ENCODE measurements at places on chromosomes 3 and 15. TPM values are rescaled to one million over a fixed set of nuclear protein-coding genes. Genes with fewer than 3 reads are reported as not detected.

The GOLGA6B gene
- total RNA-seq: not detected

DNA sequence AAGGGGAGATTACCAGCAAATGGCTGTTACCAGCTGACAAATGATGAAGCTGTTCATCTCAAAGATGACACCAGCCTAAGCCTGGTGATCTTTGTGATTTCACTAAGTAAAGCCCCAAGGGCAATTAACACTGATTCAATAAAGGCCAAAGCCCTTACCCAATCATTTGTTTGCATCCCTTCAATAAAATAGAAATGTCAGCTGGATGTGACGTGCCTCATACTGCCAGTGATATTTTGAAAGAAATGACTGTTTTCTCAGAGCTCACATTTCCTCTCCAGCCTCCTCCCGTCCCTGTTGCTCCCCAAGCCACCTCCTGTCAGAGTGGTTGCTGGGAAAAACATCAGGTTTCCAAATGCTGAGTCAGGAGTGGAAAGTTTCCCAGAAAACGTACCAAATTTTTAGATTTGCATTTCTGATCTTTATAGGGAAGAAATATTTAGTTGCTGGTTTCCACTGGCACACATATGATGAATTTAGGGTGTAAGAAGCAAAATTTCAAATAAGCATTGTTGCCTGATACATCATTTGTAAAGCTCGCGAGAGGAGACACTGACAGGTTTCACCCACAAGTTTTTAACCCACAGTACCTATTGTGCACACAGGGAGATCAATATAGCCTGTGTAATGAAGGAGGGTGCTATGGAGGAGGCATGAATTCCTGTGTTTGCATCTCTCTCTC is 21.0 kb downstream of the C2CD4A start:
- peaks cover 2% of the 10 kb centered on the region for H3K4me1 ChIP-seq
- no peaks in the 10 kb centered on the region for H3K36me3 ChIP-seq
- DNase-seq: peak; percentile 82
- H3K27ac ChIP-seq: peak overlapping the region; percentile 23
- H3K4me3 ChIP-seq: no peak overlapping the region

GRCh38 chr3:144771381-144771870 is 799.8 kb downstream of the DIPK2A start:
- no peaks in the 10 kb centered on the region for H3K27me3 ChIP-seq
- no peak overlapping the region for H3K4me3 ChIP-seq
- no peaks in the 10 kb centered on the region for H3K4me1 ChIP-seq
- no peaks in the 10 kb centered on the region for H3K36me3 ChIP-seq

DNA sequence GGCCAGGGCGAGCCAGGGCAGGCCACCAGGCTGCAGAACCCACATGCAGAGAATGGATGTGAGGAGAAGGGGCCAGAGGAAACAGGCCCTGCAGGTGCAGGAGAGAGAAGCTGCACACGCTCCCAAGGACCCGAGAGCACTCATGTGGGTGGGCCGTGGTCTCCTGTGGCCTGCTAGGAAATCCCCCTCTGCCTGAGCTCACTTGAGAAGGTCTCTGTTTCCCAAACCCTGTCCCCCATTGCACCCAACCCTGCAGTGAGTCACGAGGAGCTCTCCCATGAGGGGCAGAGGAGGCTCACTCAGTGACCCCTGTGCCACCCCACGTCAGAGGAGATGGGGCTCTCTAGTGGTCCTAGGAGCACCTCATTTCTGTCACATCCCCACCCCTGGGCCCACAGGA is 111.1 kb downstream of the KLF13 start:
- H3K36me3 ChIP-seq: no peaks in the 10 kb centered on the region
- DNase-seq: no peak
- H3K27me3 ChIP-seq: no peaks in the 10 kb centered on the region
- no peak overlapping the region for H3K4me3 ChIP-seq
- peaks cover 15% of the 10 kb centered on the region for H3K4me1 ChIP-seq

DNA sequence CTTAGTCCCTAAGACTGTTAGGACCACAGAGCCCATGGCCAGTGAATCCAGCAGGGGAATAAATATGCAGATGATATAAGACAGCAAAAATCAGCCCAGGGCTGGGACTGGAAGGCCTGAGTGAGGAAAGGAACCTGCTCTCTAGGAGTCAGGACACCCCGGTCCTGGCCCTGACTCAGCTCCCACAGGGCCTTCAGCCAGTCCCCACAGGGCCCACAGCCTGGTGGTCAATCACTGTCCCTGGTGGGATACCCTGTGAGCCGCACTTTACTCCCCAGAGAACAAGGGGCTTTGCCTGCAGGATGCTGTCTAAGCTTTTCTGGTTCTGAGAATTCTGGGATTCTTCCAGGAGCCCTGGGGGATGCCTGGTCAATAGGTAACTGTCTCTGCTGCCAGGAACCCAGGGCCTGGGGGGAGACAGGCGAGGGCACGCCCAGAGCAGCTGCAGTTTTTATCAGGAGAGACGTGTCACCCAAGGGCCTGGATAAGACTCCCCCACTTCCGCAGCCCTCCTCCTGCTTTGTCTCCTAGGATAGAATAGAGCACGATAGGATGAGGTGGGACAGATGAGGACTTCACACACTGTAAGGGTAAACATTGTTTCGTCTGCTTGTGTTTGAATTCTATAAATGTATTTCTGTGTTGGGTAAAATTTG is 49.5 kb upstream of the MCF2L2 start:
- DNase-seq: no peak
- H3K27me3 ChIP-seq: no peaks in the 10 kb centered on the region
- H3K36me3 ChIP-seq: no peaks in the 10 kb centered on the region

DNA sequence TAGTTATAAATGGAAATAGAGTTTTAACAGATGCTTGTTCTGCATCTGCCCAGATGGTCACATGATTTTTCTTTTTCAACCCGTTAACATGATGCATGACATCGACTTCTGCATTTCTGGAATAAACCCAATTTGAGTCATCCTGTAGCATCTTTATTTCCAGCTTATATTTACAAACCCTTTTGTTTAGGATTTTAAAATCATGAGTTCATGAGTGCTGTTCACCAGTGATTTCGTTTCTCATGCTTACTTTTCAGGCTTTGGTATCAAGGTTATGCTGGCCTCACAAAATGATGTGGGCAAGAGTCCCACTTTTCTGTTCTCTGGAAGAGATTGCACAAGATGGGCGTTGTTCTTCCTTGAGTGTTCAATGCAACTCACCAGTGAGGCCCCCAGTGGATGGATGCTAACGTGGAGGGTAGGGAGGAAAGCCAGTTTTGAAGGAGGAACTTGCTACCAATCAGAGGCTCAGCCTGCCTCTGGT is 5.2 kb downstream of the HRH1 start:
- no peak overlapping the region for H3K27ac ChIP-seq
- no peak overlapping the region for H3K4me3 ChIP-seq
- H3K4me1 ChIP-seq: peaks cover 16% of the 10 kb centered on the region
- no peaks in the 10 kb centered on the region for H3K36me3 ChIP-seq
- peak; percentile 64 for DNase-seq

- no peak overlapping the region for H3K4me3 ChIP-seq
- no peaks in the 10 kb centered on the region for H3K27me3 ChIP-seq
- H3K4me1 ChIP-seq: no peaks in the 10 kb centered on the region
- no peak for DNase-seq
- no peaks in the 10 kb centered on the region for H3K36me3 ChIP-seq
- H3K27ac ChIP-seq: no peak overlapping the region
Observed at GRCh38 chr3:143429628-143430514, 310.3 kb downstream of the CHST2 start.

DNA sequence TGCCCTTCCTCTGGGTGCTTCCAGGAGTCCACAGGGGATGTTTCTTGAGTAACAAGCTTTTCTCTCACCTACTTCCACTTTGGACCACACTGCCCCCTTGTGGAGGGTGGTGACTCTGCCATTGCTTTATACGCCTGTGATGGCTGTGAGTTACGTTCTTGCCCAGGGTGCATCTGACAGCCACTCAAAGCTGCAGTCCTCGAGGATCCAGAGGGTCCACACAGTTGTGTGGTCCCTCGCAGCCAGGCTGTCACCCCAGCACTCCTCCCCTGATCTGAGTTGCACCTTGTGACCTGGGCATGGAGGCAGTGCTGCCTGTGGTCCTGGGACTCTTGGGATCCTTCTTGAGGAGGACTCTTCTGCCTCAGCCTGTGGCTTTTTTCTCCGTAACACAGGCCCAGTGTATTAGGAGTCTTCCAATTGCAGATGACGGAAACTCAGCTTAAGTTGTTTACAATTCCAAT is 23.4 kb downstream of the FOXL2 start:
- peak; percentile 73 for DNase-seq
- no peak overlapping the region for H3K4me3 ChIP-seq
- H3K27ac ChIP-seq: no peak overlapping the region
- H3K36me3 ChIP-seq: no peaks in the 10 kb centered on the region

GRCh38 chr15:41978534-41978933 is 6.2 kb upstream of the EHD4 start:
- peaks cover 6% of the 10 kb centered on the region for H3K27me3 ChIP-seq
- H3K4me3 ChIP-seq: no peak overlapping the region
- no peaks in the 10 kb centered on the region for H3K4me1 ChIP-seq
- H3K36me3 ChIP-seq: no peaks in the 10 kb centered on the region
- no peak overlapping the region for H3K27ac ChIP-seq

DNA sequence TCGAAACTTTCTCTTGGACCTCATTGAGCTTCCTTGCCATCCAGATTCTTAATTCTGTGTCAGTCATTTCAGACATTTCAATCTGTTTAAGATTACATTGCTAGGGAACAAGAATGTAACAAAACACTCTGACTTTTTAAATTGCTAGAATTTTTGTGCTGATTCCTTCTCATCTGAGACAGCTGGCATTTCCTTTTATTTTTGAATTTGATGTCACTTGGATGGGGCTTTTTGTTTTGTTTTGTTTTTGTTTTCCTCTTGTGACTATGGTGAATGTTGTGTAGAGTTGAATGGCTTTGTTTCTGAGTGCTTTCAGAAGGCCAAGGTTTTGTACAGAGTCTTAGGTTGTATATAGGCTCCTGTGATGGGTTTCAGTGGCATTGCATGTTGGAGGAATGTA is 1129.3 kb downstream of the NAALADL2 start:
- no peaks in the 10 kb centered on the region for H3K36me3 ChIP-seq
- no peak overlapping the region for H3K27ac ChIP-seq
- no peaks in the 10 kb centered on the region for H3K4me1 ChIP-seq
- no peak for DNase-seq

- H3K36me3 ChIP-seq: no peaks in the 10 kb centered on the region
- DNase-seq: no peak
- H3K27me3 ChIP-seq: no peaks in the 10 kb centered on the region
Observed at GRCh38 chr3:49591615-49592014, 37.3 kb downstream of the BSN start.

DNA sequence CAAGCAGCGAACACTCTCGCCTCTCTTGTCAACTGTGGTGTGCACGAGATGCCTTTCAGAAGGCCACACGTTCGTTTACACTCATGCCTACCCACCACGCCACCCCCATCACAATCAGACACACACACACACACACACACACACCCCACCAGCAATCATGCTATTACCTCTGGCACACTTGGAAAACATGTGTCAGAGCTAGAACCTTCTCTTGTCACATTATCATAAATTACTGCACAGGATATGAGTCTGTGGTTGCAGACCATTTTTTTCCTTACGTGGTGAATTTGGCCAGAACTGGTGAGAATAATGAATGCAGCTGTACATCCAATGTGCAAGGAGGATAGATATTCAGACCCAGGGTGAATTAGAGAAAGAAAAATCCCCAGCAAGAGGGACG is 52.4 kb downstream of the TRIM69 start:
- DNase-seq: no peak
- no peaks in the 10 kb centered on the region for H3K36me3 ChIP-seq
- H3K27ac ChIP-seq: no peak overlapping the region
- H3K27me3 ChIP-seq: peaks cover 12% of the 10 kb centered on the region
- H3K4me1 ChIP-seq: no peaks in the 10 kb centered on the region

DNA sequence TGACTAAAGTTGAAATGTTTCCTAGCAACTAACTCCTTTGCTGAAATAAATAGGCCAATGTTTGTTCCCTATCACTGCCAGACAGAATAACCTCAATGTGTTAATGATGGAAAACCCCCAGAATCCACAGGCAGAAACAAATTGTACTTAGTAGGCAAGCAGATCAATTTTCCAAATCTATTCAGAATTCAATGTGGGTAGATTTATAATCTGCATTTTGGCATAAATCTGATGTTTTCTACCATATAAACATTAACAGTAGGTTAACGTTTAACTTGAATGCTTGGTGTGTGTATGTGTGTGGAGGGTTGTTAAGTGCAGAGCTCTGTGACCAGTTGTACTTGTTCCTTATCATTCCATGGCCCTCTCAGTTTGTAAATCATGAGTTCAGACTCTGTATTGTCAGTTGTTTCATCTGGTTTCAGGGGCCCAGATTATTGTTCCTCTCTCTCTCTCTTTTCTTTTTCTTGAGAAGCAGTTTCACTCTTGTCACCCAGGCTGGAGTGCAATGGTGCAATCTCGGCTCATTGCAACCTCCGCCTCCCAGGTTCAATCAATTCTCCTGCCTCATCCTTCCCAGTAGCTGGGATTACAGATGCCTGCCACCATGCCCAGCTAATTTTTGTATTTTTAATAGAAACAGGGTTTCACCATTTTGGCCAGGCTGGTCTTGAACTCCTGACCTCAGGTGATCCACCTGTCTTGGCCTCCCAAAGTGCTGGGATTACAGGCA is 32.8 kb downstream of the PLSCR1 start:
- peaks cover 9% of the 10 kb centered on the region for H3K36me3 ChIP-seq
- DNase-seq: no peak
- H3K4me3 ChIP-seq: no peak overlapping the region

DNA sequence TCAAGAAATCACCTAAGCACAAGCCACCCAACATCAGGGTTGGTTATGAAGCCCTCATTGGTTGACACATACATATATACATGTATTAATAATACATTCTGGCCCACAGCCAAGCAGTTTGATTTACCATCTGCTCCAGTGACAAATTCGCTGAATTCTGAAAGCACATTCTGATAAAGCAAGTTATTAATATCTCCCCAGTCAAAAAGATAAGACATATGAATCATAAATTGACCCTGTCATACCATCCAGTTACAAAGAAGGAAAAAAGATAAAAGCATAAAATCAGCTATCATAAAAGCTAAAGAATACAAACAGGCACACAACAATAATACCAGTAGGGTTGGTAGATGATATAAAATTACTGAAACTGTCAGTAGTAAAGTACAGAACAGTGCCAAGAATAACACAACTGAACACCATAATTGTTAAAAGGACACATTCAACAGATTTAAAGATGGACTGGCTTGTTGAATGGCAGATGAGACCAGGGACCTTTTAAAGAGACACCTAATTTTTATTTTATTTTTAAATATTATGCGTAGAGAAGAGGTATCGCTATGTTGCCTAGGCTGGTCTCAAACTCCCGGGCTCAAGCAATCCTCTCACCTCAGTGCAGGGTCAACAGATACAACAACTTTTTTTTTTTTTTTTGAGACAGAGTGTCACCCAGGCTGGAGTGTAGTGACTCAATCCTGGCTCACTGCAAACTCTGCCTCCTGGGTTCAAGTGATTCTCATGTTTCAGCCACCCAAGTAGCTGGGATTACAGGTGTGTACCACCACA is 7.7 kb downstream of the SNX4 start:
- H3K4me1 ChIP-seq: peaks cover 3% of the 10 kb centered on the region
- no peak overlapping the region for H3K4me3 ChIP-seq
- H3K27ac ChIP-seq: peak overlapping the region; percentile 53
- H3K27me3 ChIP-seq: no peaks in the 10 kb centered on the region
- peak; percentile 3 for DNase-seq

- H3K4me1 ChIP-seq: peaks cover 12% of the 10 kb centered on the region
- no peak for DNase-seq
- H3K4me3 ChIP-seq: peak overlapping the region; percentile 87
- H3K27ac ChIP-seq: peak overlapping the region; percentile 98
- H3K36me3 ChIP-seq: peaks cover 8% of the 10 kb centered on the region
Observed at GRCh38 chr15:68278345-68278594, 725 bp downstream of the FEM1B start.

The KCNH8 gene
- 0.25 TPM for total RNA-seq
